NCI-H345 (cell line): ENCODE measurements at places on chromosomes 7 and 10.

GRCh38 chr7:116329686-116330503 lies 119.6 kb downstream of the TES start:
- DNase-seq: no peak

DNA sequence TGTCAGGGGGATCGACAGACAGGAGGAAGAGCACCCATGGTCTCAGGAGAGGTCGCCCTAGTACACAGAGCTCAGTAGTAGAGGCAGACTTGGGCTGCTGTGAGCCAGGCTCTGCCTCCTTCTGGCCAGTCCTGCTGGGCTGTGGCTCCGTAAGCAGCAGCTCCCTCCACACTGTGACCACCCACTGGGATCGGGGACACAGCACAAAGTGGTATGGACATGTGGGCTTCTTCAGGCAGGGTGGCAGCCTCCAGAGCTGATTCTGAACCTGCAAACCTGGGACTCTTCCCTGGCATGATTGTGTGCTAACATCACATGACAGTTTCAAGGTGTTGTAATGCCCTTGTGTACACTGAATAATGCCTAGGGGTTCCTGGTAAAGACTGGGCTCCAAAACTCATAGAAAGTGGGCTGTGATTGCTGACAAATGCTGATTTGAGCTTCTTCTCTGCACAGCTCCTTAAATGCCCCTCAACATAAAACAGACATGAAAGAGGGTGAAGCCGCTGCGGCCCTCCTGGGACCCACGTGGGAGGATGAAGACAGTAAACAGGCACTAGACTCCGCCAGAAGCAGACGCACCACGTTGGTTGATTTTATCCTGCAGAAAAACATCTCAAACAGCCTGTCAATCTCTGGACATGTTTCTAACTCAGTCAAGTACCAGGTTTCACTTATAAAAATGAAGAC lies 76.7 kb downstream of the GPR26 start:
- DNase-seq: no peak

GRCh38 chr7:18189500-18190126 lies 162.0 kb upstream of the PRPS1L1 start:
- DNase-seq: no peak

- DNase-seq: no peak
Measured at GRCh38 chr7:88200261-88200660, 19.6 kb downstream of the SRI start.

- DNase-seq: peak; percentile 54
Measured at GRCh38 chr10:62373995-62374861, at the start of gene ZNF365. Gene ZNF365 (plus strand): TSS chr10:62374369. CDS start chr10:62376194, 1,825 bp downstream.

GRCh38 chr7:36614959-36615358 lies 109.3 kb downstream of the AOAH start:
- no peak for DNase-seq

DNA sequence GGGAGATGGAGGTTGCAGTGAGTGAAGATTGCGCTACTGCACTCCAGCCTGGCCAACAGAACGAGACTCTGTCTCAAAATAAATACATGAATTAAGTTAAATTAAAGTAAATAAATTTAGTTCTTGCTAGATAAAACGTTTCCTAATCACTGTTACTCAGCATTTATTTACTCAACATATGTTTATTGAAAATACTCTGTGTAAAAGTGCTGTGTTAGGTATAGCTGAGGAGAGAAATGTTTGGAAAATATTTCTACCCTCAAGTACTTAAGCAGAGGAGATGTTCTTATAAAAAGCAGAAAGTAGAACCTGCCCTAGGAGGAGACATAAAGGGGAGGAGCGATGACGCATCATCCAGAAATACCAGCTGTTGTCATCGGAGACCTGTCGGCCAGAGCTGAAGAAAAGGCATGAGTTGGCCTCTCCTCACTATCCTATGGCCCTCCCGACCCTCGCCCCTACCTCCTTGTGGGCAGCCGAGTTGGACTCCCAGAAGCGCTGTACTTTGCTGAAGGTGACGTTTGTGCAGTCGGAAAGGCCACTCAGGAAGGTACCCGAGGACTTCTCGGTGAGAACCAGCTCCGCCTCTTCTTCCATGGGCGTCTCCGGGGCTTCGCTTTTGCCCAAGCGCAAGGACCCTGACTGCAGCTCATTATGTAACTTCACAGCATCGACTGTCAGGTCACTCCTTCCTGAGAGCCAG lies 1.1 kb downstream of the RRP12 start:
- DNase-seq: no peak

DNA sequence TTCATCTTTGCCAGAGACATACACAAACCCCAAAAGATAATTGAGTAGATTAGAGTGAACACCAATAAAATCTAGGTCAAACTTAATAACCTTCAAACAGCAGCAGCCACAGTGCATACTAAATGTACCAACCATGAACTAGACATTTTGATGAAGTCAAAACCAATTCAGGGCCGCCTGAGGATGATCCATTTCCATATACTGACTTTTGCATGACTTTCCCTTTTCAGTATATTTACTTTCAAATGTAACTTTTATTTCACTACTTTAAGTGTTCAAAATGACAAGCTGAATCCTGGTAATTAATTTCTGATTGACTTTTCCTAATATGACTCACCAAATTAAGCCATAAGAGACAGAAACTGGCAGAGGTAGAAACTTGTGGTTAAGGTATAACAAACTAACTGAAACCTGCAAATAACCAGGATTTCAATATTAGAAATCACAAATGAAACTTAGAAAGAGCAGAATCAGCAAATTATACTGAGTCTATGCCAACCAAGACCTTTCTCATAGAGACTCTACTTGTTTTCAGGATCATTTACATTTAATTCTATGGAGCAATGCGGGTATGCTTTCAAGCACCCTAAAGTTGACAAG lies 171.9 kb upstream of the LRRN3 start:
- DNase-seq: no peak

DNA sequence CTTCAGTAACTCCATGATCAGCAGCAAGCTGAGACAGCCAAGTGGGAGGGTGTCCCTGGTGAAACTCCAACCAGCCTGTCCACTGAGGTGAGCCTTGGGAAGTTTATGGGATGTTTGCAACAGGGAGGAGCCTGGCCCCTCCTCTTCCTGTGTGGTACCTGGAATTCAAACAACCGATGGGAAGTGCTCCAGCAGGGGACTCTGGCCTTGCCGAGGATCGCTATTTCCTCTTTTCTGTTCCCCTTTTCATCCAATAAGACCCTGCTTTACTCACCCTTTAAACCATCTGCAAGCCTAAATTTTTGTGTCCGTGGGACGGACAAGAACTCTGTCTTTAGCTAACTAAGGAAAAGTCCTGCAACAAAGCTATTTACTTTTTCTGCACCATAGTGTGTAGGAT lies 491.1 kb upstream of the ZMIZ1 start:
- DNase-seq: no peak

- no peak for DNase-seq
Measured at GRCh38 chr7:127571741-127572505, 13.5 kb downstream of the GCC1 start.

DNA sequence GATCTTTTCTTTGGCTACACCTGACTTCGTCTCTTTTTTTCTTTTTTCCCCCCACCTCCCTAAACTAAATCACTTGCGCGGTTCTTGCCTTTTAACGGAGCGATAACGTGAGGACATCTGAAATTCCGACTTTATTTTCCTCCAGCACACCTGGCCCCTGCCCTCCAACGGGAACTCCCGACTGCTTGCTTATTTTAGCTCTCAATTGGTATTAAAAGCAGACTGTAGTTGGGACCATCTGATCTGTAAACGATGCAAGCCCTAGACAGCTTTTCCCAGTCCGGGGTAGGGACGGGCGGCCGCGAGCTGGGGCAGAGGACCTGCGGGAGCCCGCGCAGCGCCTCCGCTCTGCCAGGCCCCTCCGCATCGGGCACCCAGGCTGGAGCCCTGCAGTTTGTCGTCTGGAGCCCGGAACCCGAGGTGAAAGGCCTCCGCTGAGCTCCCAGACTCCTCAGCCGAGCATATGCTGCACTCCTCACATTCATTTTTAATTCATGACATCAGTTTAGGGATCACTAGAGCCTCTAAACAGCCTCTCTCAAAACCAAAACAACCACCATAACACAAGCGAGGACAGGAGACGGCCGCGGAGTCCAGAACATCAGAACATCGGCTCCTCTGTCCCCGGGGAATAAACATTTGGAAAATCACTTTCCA lies 10.0 kb upstream of the EMX2 start:
- DNase-seq: no peak

DNA sequence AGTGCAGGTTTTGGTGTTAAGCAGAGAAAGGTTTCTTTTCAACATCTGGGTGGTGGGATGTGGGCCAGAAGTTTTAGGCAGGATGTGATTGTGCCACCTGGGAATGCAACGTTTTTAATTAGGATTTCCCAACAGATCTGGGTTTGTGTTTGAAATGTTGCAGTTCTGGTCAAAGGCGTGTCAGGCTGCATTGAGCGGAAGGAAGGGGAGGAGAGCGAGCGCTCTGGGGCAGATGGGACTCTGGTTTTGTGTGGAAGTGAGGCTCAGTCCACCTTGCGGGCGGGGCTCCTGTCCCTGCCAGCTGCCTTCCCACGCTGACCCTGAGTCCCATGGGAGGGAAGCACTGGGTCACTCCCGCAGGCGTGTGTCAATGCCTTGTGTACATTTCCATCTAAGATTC lies 767.7 kb downstream of the KCNMA1 start:
- DNase-seq: no peak

DNA sequence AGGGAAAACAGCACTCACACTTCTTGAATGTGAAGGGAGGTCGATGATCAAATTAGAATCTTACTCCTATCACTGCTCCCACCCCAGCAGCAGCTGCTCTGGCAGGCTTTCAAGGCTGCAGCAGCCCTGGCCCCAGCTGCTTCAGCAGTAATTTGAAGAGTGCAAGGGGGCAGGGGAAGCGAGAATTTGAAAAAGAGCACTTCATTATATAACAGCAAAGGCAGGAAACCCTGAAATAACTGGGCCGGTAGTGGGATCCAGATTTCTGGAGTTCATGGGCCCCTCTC lies 44.9 kb downstream of the MYPN start:
- peak; percentile 0 for DNase-seq

- no peak for DNase-seq
Measured at GRCh38 chr10:108393089-108393488, 1228.6 kb upstream of the SORCS1 start.

- no peak for DNase-seq
Measured at GRCh38 chr7:155003092-155003375, at the start of gene PAXIP1. Gene PAXIP1 (minus strand): TSS chr7:155003124. CDS start chr7:155002929, 195 bp downstream.

GRCh38 chr7:155885167-155886155 lies 73.2 kb upstream of the SHH start:
- no peak for DNase-seq

DNA sequence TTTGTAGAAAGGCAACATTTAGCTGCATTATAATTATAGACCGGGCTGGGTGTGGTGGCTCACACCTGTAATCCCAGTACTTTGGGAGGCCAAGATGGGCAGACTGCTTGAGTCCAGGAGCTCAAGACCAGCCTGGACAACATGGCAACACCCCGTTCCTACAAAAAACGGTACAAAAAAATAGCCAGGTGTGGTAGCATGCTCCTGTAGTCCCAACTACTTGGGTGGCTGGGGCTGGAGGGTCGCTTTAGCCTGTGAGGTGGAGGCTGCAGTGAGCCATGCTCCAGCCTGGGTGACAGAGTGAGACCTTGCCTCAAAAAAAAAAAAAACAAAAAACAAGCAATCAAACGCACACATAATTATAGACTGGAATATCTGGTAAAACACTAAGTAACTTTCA lies 5.0 kb downstream of the YWHAG start:
- DNase-seq: no peak

DNA sequence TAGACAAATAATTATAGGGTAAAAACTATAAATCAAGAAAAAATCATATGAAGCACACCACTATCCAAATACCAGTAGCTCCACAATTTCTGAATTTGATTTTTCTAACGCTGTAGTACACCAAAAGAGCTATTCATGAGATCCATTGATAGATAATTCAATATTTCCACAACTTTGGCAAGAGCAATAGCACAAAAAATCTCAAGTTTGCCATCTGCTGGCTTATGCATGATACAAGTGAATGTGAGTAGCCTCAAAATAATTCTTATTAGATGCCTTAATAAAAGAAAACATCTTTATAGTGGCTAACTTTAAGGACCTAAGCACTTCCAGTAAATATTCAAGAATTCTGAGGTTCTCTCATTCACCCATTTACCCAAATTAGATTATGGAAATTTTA lies 2.2 kb upstream of the TMEM196 start:
- DNase-seq: no peak

DNA sequence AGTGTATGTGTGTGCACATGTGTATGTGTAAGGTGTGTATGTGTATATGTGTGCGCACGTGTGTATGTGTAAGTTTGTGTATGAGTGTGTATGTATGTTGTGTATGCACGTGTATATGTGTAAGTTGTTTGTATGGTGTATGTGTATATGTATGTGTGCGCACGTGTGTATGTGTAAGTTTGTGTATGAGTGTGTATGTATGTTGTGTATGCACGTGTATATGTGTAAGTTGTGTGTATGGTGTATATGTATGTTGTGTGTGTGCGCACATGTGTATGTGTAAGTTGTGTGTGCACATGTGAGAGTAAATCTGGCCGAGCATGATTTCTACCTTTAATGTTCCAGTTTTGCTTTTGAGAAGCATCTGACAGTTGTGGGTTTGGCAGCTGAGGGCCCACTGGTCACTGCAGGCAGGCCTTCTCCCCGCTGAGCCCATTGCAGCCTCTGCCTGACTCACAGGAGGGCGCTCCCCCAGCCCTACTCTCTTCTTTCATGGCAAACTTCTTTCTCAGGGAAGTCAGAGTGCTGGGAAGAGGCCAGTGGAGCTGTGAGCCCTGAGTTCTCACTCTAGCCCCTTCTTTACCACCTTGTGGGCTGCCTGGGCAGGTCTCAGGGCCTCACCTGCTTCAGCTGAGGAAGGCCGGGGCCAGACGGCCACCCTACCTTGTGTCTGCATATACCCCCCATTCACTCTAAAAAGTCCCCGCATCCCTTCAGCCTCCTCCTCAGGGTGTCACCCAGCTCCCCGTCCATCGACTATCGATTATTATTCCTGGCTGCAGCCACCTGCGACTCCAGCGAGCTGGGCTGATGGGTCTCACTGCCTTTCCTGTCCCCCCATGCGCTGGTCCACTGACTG lies 11.2 kb downstream of the WDR86 start:
- no peak for DNase-seq

DNA sequence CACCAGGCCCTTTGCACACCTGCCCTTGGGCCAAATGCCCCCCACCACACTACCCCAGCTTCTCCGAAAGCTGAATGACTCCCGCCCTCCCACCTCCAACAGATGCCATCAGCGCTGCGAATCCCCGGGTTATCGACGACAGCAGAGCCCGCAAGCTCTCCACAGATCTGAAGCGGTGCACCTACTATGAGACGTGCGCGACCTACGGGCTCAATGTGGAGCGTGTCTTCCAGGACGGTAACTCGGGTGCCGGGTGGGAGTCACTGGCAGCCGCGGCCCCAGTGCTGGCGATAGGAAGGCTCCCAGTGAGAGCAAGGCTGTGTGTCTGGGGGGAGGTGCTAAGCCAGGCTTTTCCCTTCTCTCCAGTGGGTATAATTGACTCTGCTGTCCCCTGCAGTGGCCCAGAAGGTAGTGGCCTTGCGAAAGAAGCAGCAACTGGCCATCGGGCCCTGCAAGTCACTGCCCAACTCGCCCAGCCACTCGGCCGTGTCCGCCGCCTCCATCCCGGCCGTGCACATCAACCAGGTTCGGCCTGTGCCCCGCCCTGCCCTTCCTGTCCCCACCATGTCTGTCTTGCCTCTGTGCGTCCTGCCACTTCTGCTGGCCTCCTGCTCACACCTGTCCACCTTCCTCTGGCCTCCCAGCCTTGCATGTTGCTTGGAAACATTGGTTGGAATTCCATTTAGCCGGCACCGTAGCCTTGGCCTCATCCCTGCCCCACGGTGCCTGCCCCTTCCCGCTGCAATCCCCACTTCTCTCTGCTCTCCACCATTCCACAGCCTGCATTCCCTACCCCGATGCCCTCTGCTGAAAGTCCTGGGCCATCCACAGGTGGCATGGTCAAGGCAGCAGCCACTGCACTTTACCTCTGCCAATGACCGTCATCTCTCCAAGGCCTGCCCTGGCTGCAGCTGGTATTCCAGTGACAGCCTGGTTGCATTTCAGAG lies 32.1 kb downstream of the AGAP3 start:
- DNase-seq: no peak
